Memory B cell (primary cell): ENCODE measurements at places on chromosomes 1 and 21.
A peak's percentile ranks its signal among the peaks of the same experiment; 100 is the strongest.

DNA sequence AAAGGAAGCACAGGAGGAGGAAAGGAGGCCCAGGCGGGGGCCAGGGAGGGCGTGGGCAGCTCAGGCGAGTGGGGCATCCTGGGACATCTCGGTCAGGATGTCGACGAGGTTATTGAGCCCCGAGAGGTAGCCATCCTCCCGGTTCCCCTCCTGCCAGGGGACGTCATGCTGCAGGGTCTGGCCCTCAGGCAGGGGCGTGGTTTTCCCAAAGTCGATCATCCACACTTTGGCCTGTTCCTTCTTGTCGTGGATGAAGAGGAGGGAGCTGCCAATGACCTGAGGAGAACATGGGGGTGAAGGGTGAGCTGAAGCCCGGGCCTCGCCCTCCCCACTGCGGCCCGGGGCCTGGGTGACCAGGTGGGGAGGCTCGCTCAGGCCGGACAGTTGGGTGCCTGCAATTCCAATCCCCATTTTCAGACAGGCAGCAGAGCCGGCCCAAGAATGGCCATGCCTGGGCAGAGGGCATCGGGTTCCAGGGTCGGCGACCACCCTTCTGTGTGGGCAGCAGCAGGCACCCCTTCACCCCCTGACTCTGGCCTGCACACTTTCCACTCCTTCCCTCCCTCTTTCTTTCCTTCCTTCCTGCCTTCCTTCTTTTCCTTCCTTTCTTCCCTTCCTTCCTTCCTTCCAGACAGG lies 86.2 kb downstream of the STUM start:
- H3K36me3 ChIP-seq: peaks cover 26% of the 10 kb centered on the region
- H3K27ac ChIP-seq: peak overlapping the region; percentile 96
- peak overlapping the region; percentile 74 for H3K4me3 ChIP-seq
- peaks cover 43% of the 10 kb centered on the region for H3K4me1 ChIP-seq

DNA sequence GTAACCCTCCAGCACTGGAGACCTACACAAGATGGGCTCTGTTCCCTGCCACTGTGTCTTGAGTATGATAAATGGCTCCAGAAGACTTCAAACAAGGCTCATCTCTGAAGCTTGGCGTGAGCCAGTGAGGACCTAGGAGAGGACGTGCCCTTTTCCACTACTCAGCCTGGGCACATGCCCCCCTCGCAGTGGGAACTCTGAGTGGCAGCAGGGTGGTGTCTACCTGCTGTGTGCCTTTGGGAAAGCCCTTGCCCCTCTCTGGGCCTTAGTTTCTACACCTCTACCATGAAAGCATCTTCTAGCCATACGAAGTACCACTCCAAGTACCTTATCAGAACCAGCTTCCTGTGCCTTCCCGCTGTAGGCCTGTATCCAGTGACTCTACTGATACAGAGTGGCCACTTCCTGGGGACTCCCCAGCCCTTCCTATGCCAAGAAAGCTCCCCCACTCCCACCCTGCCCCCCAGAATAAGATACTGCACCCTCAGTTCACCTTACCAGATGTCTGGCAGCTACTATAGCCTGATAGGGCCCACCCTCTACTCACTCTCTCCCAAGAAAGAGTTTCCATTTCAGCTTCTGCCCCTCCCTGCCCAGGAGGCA lies 3.1 kb upstream of the MOB3C start:
- no peak for DNase-seq
- H3K36me3 ChIP-seq: no peaks in the 10 kb centered on the region
- H3K27me3 ChIP-seq: no peaks in the 10 kb centered on the region

- H3K27ac ChIP-seq: no peak overlapping the region
- H3K4me3 ChIP-seq: no peak overlapping the region
- no peaks in the 10 kb centered on the region for H3K4me1 ChIP-seq
- H3K36me3 ChIP-seq: no peaks in the 10 kb centered on the region
Observed at GRCh38 chr1:156880473-156880872, 13.0 kb upstream of the PEAR1 start.

- no peaks in the 10 kb centered on the region for H3K27me3 ChIP-seq
- DNase-seq: no peak
- H3K27ac ChIP-seq: no peak overlapping the region
- H3K4me3 ChIP-seq: no peak overlapping the region
- H3K4me1 ChIP-seq: no peaks in the 10 kb centered on the region
- no peaks in the 10 kb centered on the region for H3K36me3 ChIP-seq
Observed at GRCh38 chr1:202034683-202035462, 24.5 kb downstream of the ELF3 start.

- no peak for DNase-seq
- no peaks in the 10 kb centered on the region for H3K36me3 ChIP-seq
- no peaks in the 10 kb centered on the region for H3K4me1 ChIP-seq
- no peaks in the 10 kb centered on the region for H3K27me3 ChIP-seq
- H3K4me3 ChIP-seq: no peak overlapping the region
Observed at GRCh38 chr21:14403681-14404318, 20.9 kb upstream of the HSPA13 start.

GRCh38 chr1:29519108-29519787 lies 282.9 kb downstream of the PTPRU start:
- H3K27me3 ChIP-seq: peaks cover 8% of the 10 kb centered on the region
- H3K4me1 ChIP-seq: no peaks in the 10 kb centered on the region
- DNase-seq: no peak
- H3K27ac ChIP-seq: no peak overlapping the region

GRCh38 chr1:50268049-50268448 lies 155.2 kb downstream of the DMRTA2 start:
- H3K27ac ChIP-seq: no peak overlapping the region
- H3K4me3 ChIP-seq: no peak overlapping the region
- no peaks in the 10 kb centered on the region for H3K4me1 ChIP-seq
- DNase-seq: no peak

DNA sequence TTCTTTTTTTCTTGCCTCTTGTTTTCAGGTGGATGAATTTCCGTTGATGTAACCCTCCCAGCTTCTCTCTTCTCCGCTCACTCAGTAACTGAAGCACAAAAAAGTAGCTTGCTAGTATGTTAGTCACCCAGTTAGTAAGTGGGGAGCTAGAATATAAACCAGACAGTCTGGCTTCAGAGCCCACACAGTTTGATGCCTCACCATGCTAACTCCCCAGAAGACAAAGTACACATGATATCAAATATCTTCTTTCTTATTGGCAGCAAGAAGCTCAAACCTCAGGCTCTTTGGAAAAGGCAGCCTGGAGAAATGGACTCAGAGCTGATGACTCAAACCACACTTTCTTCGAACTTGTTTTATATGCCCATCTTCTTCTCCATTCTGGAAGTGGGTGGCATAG lies 187.5 kb upstream of the PLXNA2 start:
- H3K36me3 ChIP-seq: no peaks in the 10 kb centered on the region
- DNase-seq: no peak
- no peak overlapping the region for H3K27ac ChIP-seq
- H3K4me3 ChIP-seq: no peak overlapping the region
- peaks cover 2% of the 10 kb centered on the region for H3K27me3 ChIP-seq

GRCh38 chr1:193558491-193559028 lies 372.1 kb upstream of the B3GALT2 start:
- no peak overlapping the region for H3K4me3 ChIP-seq
- DNase-seq: no peak
- no peaks in the 10 kb centered on the region for H3K36me3 ChIP-seq
- peaks cover 4% of the 10 kb centered on the region for H3K4me1 ChIP-seq
- no peaks in the 10 kb centered on the region for H3K27me3 ChIP-seq

- H3K27ac ChIP-seq: no peak overlapping the region
- DNase-seq: peak; percentile 11
- H3K27me3 ChIP-seq: peaks cover 5% of the 10 kb centered on the region
- no peak overlapping the region for H3K4me3 ChIP-seq
Observed at GRCh38 chr1:23664837-23665795, 26.5 kb upstream of the RPL11 start.

DNA sequence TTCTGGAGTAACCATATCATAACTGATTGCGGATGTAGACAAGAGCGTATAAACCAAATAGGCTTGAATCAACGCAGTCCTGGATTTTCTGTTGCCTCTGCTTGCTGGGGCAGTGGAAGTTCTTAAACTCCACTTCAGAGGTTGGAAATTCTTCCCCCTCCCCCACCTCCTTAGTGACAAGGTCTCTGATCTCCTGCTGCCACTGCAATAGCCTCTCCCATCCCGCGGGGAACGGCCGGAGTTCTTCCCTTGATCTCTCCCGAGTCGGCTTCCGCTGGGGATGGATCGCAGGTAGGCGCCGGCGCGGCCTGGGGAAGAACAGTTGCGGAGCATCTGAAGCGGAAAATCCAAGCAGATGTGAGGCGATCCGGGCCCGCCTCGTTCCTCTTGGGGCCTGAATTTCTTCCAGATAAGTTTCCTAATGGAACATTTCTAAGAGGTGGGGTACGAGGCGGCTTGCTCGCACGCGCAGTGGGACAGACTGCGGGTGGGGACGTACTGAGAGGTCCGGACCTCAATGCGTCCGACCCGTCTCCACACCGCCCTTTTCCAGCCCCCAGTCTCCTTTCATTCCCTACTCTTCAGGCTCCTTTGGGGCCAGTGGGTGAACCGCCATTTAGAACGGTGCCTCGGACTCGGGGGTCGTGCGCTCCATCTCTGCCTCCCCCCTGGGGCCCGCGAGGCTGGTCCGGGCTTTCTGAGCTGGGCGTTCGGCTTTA lies 3.1 kb upstream of the SIM2 start:
- no peak overlapping the region for H3K27ac ChIP-seq
- peaks cover 5% of the 10 kb centered on the region for H3K4me1 ChIP-seq

DNA sequence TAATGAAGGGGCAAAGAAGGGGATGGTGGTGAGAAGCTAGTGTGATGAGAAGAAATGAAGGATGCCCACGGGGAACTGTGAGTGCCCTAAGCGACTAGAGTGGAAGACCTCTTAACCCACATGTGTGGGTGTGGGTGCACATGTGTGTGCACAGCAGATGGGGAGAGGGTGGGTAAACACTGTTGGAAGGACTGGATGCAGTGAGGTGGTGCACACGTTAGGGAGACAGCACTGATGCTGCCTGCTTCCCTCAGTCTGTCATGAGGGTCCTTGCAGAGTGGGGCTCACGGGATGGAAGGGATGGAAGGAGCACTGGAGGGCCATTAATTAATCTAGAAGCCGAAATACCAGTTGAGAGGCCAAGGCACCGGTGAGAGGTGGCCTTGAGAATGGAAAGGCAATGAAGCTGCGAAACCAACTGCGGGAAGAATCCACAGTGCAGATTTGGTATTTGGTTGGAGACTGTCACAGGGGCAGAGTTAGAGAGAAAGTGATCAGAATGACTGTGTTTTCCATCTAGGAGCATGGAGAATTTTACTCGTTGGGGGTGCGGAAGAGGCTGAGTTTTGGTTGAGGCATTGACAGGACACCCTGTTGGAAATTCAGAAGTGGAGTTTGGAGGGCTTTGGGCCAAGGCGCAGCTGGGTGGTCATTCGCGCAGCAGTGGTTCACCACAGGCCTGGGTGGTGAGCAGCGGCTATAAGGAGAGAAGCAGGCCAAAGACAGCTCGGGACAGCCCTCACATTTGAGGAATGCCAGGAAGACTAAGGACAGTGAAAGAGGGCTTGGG lies 15.8 kb downstream of the RCSD1 start:
- DNase-seq: no peak
- peaks cover 29% of the 10 kb centered on the region for H3K36me3 ChIP-seq
- no peak overlapping the region for H3K4me3 ChIP-seq
- no peaks in the 10 kb centered on the region for H3K27me3 ChIP-seq

- DNase-seq: no peak
- H3K27ac ChIP-seq: no peak overlapping the region
- no peaks in the 10 kb centered on the region for H3K4me1 ChIP-seq
- H3K36me3 ChIP-seq: no peaks in the 10 kb centered on the region
Observed at GRCh38 chr1:11860083-11860482, 1.3 kb upstream of the NPPB start.

- peak overlapping the region; percentile 55 for H3K4me3 ChIP-seq
- H3K4me1 ChIP-seq: peaks cover 51% of the 10 kb centered on the region
- DNase-seq: no peak
Observed at GRCh38 chr1:207873055-207873890, 37.7 kb downstream of the CD34 start.

- no peaks in the 10 kb centered on the region for H3K27me3 ChIP-seq
- no peak for DNase-seq
- peaks cover 14% of the 10 kb centered on the region for H3K36me3 ChIP-seq
- H3K4me3 ChIP-seq: no peak overlapping the region
- H3K27ac ChIP-seq: peak overlapping the region; percentile 15
Observed at GRCh38 chr1:46372431-46372830, 21.7 kb upstream of the FAAH start.

DNA sequence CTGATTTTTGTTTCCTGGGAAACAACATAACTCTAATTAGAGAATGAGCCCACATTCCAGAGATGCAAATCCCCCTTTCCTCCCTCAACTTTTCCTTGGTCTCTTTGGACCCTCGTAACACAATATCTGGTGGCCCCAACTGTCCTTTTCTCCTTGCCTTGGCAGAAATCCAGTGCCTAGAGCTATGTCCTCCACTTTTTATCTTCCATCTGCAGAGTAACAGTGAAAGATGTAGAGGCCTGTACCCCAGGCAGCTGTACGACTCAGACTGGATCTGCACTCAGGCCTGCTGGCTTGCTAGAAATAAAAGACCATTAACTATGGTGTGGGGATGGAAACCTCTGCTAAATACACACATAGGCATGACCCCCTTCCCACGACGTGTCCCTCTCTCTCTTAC lies 72.0 kb downstream of the WARS2 start:
- DNase-seq: no peak
- H3K36me3 ChIP-seq: peaks cover 23% of the 10 kb centered on the region
- no peaks in the 10 kb centered on the region for H3K27me3 ChIP-seq
- H3K4me3 ChIP-seq: no peak overlapping the region

DNA sequence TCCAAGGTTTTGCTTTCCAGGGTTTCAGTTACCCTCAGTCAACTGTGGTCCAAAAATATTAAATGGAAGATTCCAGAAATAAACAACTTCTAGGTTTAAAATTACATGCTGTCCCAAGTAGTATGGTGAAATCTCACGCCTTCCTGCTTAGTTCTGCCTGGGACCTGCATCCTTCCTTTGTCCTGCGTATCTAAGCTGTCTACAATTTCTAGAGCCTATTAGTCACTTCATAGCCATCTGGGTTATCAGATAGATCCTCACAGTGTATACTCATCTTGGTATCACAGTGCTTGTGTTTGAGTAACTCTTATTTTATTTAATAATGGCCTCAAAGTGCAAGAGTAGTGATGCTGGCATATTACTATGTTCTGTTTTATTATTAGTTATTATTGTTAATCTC lies 157.7 kb downstream of the ROR1 start:
- H3K4me3 ChIP-seq: no peak overlapping the region
- peaks cover 3% of the 10 kb centered on the region for H3K27me3 ChIP-seq
- H3K36me3 ChIP-seq: no peaks in the 10 kb centered on the region
- no peaks in the 10 kb centered on the region for H3K4me1 ChIP-seq

DNA sequence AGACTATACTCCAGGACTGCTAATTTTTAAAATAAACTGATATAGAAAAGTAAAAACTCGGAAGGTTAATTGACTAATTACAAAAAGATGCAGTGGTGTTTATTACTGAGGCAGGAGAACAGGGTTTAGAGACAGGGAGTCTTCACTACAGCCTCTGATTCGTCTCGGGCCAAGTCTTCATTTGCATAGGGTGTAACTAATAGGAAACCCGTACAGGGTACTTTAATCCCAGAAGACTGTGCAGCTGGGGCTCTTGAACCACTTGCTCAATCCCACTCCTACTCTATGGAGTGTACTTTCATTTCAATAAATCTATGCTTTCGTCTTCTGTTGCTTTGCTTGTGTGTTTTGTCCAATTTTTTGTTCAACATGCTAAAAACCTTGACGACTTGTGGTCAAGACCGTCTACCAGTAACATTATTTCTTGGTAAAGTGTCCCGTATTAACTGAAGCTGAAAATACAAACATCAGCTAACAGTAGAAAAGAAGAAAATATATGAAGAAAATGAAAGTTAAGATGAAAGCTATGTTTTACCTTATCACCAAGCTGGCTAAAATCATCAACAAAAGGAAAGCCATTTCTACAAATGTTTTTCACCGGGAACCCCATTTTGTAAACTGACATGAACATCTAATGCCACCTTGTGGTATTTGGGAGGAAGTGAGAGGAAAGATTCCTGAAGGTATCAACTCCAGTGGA lies 8.0 kb downstream of the SDHB start:
- no peaks in the 10 kb centered on the region for H3K27me3 ChIP-seq
- peaks cover 10% of the 10 kb centered on the region for H3K4me1 ChIP-seq
- H3K36me3 ChIP-seq: peaks cover 8% of the 10 kb centered on the region
- peak overlapping the region; percentile 72 for H3K4me3 ChIP-seq
